ENCODE measurements at places on chromosomes 3 and 15.

DNA sequence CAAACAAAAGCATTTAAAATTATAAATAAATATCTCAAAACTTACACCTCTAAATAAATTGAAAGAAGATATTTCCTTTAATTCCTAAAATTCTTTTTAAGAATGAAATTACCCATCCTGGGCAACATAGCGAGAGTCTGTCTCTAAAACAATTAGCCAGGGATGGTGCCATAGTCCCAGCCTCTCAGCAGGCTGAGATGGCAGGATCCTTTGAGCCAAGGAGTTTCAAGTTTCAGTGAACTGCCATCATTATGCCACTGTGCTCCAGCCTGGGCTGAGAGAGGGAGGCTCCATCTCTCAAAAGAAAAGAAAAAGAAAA, 25.4 kb downstream of the AADAC start:
- DNase-seq, result no peak

DNA sequence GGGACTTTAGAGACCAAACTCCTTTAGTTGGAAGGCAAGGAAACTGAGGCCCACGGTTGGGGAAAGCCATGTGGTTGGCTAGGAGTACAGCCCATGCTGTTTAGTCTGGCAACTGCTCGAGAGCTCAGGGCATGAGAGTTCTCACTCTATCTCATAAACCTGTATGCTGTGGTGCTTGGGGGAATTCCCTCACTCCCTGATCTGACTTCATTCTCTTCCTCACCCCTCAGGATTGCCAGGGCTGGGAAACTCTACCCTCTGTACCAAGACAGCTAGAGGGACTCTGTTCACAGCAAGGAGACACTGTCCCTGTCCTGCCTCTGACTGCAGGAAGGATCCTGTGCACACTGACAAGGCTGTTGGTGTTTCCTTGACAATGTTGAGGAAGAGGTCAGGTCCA, 230.2 kb downstream of the ZNF621 start:
- no peak for DNase-seq

DNA sequence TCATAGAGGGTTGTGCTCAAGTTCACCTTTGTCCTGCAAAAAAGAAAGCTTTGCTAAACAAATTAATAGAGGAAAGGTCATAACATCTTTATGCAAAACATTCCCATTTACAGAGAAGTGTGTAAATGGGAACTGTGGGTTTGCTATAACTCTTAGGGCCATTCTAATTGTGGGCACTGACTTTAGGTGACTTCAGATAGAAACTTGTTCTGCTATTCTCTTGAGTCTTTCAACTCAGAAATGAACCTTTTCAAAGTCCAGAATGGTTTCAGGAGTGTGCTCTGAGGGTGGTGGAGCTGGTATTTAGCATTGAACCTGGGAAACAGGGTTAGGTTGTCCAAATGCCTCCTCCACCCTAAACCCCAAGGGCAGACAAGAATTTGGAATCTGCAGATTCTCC, 34.0 kb downstream of the SPTSSB start:
- DNase-seq, result no peak

DNA sequence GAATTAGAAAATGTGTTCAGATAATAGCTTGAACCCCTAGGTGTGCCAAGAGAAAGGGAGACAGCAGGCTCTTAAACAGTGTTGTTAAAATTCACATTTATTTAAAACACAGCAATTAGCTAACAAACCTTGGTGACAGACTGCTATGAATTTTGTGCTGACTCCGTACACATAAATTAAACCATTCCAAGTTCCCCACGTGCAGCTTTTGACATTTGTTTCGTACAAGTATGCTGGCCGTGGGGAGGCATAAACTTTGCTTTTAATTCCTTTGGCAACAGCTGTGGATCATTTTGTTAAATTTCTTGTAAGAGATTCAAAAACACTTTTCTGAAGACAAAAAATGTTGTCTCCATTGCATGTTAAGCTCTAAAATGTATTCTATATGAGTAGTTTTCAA, 465.3 kb downstream of the FGF12 start:
- DNase-seq, result no peak

DNA sequence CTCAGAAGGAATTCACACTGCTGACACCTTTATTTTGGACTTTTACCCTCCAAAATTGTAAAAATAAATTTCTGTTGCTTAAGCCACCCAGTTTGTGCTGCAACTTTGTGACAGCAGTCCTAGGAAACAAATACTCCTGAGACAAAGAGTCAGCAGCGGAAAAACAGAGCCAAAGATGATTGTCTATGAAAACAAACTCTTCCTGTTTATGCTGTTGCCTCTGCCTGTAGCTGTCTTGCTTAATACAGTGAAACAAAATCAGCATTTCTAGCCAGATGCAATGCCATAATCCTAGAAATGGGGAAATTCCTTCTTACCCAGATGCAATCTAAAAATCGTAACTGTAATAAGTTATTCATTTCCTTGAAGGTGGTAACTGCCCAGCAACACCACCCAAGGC, 387.5 kb upstream of the ATP11B start:
- DNase-seq, result no peak

DNA sequence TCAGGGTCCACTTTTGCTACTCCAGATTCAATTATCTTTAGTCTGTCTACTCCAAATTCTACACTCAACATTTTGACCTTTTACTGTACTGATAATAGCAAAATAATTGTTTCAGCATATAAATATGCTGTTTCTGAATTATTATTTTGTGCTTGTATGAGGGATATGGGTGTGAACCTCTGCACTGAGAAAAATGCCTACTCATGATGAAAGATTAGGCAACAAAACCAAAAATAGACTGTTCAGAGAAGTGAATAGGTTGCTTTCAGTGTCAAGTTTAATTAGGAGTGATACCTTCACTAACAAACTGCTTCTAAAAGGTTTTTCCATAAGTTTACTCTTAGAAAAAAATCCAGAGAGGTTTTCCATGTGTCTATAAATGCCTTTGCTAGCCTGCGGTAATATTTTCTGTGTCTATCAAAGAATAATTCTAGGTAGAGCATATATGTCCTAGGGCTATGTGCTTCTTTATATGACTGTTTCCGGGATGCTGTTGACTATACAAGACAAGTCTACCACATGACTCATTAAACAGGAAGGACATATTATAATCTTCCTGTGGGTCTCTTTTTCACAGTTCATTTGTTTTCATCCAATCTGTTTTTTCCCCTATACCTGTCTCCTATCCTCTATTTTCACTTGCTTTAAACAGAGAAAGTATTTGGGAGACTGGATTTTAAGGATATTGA, 218.5 kb upstream of the TTC14 start:
- DNase-seq, result no peak

DNA sequence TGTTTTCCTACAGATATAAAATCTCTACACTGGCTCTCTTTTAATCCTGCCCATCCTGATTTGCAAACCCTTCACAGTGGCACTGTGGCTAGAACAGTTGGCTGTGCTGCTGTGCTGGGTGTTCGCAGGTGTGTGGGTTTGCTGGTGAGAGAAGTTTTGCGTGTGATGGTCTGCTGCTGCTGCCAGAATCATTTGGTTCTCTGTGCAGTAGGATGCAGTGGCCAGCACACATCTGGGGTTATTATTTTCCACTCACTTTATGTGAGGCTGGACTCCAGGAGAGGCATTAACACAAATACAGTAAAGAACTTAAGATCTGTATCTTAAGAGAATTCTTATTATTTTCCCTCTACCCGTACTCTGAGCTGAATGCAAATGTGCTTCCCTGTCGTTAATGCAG, 16.0 kb upstream of the PSMD6 start:
- DNase-seq, result no peak

GRCh38 chr15:31202953-31203352, 101.4 kb upstream of the TRPM1 start:
- DNase-seq, result no peak

DNA sequence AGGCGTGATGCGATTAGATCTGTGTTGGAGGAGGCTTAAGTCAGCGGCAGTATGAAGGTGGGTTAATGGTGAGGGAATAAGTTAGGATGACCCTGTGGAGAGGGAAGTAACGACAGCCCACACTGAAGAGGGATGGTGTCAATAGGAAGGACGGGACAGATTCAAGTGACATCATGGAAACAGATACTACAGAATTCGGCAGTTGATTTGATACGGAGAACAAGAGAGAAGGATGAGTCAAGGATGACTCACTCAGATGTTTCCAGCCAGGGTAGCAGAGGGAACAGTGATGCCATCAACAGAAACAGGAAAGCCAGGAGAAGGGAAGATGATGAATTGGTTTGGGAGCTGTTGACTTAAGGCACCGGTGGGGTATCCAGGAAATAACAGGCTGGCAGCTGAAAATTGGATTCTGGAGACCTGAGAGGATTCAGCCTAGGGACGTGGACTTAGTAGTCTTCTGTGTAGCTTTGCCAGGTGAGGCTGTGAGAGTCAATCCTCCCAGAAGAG, 38.0 kb downstream of the SHC4 start:
- DNase-seq, result peak; percentile 77

- DNase-seq, result no peak
Observed at GRCh38 chr3:24344784-24345439, 149.7 kb downstream of the THRB start.
